ENCODE measurements at places on chromosomes 6 and 20. TPM values are rescaled to one million over a fixed set of nuclear protein-coding genes. Genes with fewer than 3 reads are reported as not detected.

Gene TFAP2A
- 0.28 TPM for total RNA-seq

Gene EFCAB8
- 0.83 TPM for total RNA-seq

Gene MTCH1
- 163 TPM for total RNA-seq

Gene PSMB8
- total RNA-seq = 34.3 TPM

Gene KCNK16
- not detected for total RNA-seq

Gene TMEM244
- not detected for total RNA-seq

GRCh38 chr6:35522660-35523658, 10.3 kb upstream of the TULP1 start:
- H3K27me3 ChIP-seq = no peaks in the 10 kb centered on the region
- no peaks in the 10 kb centered on the region for H3K4me1 ChIP-seq
- DNase-seq = peak; percentile 88
- H3K36me3 ChIP-seq = no peaks in the 10 kb centered on the region

DNA sequence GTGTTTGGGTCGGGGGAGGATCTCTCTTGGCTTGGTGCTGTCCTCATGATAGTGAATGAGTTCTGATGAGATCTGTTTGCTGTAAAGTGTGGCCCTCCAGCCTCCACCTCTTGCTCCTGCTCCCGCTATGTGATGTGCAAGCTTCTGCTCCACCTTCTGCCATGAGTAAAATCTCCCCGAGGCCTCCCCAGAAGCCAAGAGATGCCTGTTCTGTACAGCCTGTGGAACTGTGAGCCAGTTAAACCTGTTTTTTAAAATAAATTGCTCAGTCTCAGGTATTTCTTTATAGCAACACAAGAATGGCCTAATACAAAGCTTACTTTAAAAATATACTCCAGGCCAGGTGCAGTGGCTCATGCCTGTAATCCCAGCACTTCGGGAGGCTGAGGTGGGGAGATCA, 11.3 kb upstream of the CCNC start:
- no peaks in the 10 kb centered on the region for H3K36me3 ChIP-seq
- H3K27ac ChIP-seq = no peak overlapping the region
- H3K4me3 ChIP-seq = no peak overlapping the region

- H3K4me1 ChIP-seq = no peaks in the 10 kb centered on the region
- no peak overlapping the region for H3K4me3 ChIP-seq
- DNase-seq = peak; percentile 49
Observed at GRCh38 chr20:24821391-24821790, 127.7 kb upstream of the CST7 start.

DNA sequence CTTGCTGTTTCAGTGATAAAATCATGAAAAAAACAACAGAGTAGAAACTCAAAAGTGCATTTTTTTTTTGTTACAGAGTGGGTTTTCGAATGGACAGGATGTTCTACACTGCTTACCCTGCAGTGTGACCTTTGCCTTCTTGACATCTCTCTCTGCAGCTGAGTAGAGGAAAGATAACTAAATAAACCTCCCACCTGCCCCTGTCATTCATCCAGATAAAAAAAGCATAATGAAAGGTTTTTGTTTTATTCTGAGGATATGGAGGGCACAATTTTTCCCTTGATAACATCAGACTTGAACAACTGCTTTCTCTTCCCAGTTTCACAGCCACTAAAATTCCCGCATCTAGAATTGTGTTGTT, 193.6 kb upstream of the FOXQ1 start:
- H3K27ac ChIP-seq = no peak overlapping the region
- no peak overlapping the region for H3K4me3 ChIP-seq
- H3K27me3 ChIP-seq = no peaks in the 10 kb centered on the region
- no peak for DNase-seq

GRCh38 chr6:155439376-155439775, 16.3 kb downstream of the NOX3 start:
- H3K27me3 ChIP-seq = no peaks in the 10 kb centered on the region
- no peak for DNase-seq
- no peak overlapping the region for H3K4me3 ChIP-seq
- no peak overlapping the region for H3K27ac ChIP-seq
- H3K4me1 ChIP-seq = peaks cover 8% of the 10 kb centered on the region

GRCh38 chr6:44545224-44545623, 157.7 kb downstream of the CDC5L start:
- H3K4me3 ChIP-seq = no peak overlapping the region
- no peaks in the 10 kb centered on the region for H3K4me1 ChIP-seq
- no peaks in the 10 kb centered on the region for H3K36me3 ChIP-seq
- no peak overlapping the region for H3K27ac ChIP-seq
